ENCODE measurements at places on chromosomes 1 and 21.

GRCh38 chr1:7594714-7595295 is 176.3 kb upstream of the VAMP3 start:
- DNase-seq, result no peak

DNA sequence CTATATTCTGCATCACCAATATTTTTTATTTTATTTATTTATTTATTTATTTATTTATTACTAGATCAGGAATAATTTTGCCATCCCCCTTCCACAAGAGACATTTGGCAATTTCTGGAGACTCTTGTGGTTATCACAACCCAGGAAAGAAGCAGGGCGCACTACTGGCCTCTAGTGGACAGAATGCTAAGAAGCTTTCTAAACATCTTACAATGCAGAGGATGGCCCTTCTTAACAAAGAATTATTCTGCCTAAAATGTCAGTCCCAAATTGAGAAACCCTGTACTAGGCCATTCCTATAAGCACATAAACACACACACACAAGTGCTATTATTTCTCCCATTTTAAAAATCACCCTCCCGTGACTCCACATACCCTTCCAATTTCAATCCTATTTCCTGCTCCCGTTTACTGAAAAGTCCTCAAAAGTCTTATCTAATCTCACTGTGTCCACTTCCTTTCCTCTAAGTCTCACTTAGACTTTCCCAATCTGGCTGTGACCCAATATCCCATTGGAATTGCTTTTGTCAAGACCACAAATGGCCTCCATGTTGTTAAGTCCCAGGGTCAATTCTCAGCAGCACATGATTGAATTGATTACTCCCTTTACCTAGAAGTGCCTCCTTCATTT is 43.7 kb upstream of the RNF11 start:
- peak; percentile 55 for DNase-seq

DNA sequence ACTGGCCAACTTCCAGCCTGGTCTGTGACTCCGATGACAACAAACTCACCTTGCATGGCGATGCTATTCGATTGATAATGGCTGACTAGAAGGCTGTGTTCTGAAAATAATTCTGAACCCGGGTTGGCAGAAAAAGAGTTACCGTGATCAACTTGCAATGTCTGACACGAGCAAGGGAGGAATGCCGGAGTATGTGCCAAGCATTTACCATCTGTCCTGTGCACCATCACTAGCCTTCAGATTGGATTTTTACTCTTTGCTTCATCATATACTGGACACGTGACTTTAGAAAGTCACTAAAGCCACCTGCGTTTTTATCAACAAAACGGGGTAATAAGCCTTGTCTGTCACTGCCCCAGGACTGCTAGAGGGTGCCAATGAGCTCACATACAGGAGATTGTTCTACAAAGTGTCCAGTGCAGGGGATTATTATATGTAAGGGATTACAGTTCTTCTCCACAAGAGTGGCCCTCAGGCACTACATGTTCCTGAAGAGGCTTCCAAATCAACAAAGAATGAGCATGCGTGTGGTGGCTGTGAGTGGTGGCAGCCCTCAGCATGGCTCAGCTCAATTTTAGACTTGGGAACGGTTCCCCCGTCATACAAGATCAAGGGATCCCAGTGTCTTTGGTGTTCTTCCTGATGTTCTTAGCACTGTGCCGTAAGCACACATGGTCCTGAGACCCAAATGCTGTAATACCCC is 35.8 kb downstream of the SSBP3 start:
- DNase-seq, result no peak

- no peak for DNase-seq
These were observed 54.5 kb downstream of the LGR6 start for GRCh38 chr1:202247837-202248795.

DNA sequence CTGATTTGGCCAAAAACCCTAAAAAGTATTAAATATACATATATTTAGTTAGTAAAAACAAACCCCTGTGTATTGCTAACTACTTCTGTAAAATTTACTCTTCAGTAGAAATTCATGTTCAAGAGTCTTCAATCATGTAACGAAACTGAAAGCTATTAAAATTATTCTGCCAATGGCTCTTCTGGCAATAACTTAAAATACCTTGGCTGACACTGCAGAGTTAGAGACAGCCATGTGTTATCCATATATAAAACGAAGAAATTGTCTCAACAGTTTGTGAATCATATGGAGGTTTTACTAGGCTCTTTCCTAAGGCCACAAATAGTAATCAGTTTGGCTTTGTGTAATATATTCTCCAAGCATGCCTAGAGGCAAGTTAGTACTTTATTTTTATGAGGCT is 357.2 kb downstream of the COL11A1 start:
- DNase-seq, result no peak

- no peak for DNase-seq
These were observed 38.5 kb upstream of the C1orf105 start for GRCh38 chr1:172381946-172382345.

DNA sequence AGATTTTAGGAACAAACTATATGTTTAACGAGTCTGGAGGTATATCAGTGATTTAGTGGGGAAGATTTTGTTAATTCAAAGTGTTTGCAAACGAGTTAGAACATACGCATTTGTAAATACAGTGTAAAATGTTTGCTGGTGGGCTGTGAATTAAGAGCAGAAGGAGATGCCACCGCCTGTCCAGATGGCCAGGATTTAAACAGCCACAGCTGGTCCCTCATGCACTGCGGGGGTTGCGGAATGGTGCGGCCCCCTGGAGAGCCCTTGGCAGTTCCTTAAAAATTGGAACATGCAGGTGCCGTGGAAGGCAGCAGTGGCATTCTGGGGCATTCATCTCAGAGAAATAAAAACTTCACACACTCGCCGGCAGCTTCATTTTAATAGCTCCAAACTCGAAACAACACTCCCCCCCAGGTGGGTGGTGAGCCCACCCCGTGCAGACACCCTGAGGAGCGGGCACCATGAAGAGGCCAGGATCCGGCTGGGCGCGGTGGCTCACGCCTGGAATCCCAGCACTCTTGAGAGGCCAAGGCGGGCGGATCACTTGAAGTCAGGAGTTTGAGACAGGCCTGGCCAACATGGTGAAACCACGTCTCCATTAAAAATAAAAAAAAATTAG is 3.5 kb upstream of the C1orf159 start:
- peak; percentile 22 for DNase-seq

DNA sequence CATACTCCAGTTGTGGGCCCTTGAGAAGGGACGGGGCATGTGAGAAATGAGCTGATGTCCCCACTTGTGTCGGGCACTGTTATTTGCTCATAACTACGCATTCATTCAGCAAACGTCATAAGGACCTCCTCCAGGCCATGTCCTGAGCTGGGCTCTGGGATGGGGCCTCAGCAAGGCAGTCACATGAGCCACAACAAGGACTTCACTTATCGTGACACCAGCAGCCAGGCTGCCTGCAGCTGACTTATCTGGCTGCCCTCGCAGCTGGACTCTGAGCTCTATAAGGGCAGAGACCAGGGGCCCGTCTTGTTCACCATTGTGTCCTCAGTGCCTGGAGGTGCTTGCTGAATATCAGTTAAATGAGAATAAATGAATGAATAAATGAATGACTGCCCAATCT is 37.5 kb upstream of the GRIK3 start:
- DNase-seq, result peak; percentile 41

GRCh38 chr1:20083178-20083944 is 13.4 kb downstream of the PLA2G5 start:
- peak; percentile 54 for DNase-seq

- DNase-seq, result no peak
These were observed 10.9 kb upstream of the ABCG1 start for GRCh38 chr21:42208036-42208435.

- DNase-seq, result no peak
These were observed 285.8 kb upstream of the NEGR1 start for GRCh38 chr1:72568113-72568512.

GRCh38 chr1:32249831-32250525 is 1.1 kb upstream of the LCK start:
- DNase-seq, result no peak

DNA sequence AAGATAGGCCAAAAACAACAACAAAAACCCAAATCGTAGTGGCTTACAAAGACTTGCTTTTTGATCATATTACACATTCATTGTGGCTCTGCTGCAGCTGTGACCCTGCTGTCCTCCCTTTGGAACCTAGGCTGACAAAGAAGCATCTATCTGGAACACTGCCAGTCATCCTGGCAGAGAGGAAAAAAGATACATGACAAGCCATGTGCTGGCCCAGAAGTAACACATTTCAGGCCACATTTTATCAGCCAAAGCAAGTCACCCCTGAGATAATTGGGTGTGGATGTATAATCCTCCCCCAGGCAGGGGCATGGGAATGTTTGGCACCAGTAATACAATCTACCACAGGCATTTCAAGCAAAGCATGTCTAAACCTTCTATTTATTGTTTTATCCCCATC is 37.2 kb upstream of the AGO1 start:
- no peak for DNase-seq

GRCh38 chr1:50562106-50562505 is 138.9 kb upstream of the DMRTA2 start:
- no peak for DNase-seq

DNA sequence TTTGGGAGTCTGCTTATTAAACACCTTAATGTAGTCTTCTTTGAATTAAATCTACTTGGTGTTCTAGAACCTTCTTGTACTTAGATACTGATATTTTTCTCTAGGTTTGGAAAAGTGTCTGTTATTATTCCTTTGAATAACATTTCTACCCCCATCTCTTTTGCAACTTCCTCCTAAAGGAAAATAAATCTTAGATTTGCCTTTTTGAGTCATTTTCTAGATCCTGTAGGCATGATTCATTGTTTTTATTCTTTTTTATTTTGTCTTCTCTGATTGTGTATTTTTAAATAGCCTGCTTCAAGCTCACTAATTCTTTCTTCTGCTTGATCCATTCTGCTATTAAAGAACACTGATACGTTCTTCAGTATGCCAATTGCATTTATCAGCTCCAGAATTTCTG is 155.9 kb upstream of the NEGR1 start:
- DNase-seq, result no peak

Data from left ventricle myocardium superior (tissue), 1 donor.